AG09319 (cell line): ENCODE measurements at places on chromosomes 3 and 15.
A peak's percentile ranks its signal among the peaks of the same experiment; 100 is the strongest.

GRCh38 chr3:170801597-170801996, 68.4 kb downstream of the RPL22L1 start:
- no peak for DNase-seq

GRCh38 chr3:53166781-53167291, 5.8 kb downstream of the PRKCD start:
- peak; percentile 27 for DNase-seq

GRCh38 chr3:115792206-115792955, 169.1 kb downstream of the GAP43 start:
- DNase-seq, result no peak

GRCh38 chr15:39558421-39558820, 22.5 kb upstream of the THBS1 start:
- DNase-seq, result no peak

DNA sequence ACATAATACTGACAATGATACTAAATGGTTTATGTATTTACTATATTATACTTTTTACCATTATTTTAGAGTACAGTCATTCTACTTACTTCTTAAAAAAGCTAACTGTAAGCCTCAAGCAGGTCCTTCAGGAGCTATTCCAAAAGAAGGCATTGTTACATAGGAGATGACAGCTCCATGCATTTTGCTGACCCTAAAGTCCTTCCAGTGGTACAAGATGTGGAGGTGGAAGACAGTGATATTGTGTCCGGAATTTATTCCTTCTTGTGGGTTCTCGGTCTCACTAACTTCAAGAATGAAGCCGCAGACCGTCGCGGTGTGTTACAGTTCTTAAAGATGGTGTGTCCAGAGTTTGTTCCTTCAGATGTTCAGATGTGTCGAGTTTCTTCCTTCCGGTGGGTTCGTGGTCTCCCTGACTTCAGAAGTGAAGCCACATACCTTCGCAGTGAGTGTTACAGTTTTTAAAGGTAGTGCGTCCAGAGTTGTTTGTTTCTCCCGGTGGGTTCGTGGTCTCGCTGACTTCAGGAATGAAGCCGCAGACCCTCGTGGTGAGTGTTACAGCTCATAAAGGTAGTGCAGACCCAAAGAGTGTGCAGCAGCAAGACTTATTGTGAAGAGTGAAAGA, 20.9 kb downstream of the AVEN start:
- DNase-seq, result no peak

DNA sequence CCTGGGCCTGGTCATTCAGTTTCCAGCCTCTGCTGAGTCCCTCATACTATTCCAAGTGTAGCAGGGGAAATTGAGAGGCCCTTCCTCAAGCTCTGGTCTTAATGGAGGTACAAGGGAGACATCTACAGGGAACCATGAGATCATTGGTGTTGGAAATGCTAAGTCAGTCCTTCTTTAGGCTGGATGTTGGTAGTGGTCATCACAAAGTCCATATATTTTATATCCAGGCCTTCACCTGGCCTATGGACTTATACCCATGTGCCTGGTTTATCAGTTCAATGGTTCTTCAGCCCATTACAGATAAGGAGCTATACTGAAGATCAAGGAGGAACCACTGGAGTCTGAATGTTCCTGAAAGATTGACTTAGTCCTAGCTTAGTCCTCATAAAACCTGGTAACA, 135.0 kb downstream of the STAG1 start:
- DNase-seq, result no peak

- DNase-seq, result peak; percentile 62
These were observed 33.3 kb upstream of the MRPS22 start for GRCh38 chr3:139310474-139310933.

GRCh38 chr3:30600572-30600971, 5.8 kb upstream of the TGFBR2 start:
- no peak for DNase-seq

GRCh38 chr3:143329567-143330211, 210.1 kb downstream of the CHST2 start:
- no peak for DNase-seq

DNA sequence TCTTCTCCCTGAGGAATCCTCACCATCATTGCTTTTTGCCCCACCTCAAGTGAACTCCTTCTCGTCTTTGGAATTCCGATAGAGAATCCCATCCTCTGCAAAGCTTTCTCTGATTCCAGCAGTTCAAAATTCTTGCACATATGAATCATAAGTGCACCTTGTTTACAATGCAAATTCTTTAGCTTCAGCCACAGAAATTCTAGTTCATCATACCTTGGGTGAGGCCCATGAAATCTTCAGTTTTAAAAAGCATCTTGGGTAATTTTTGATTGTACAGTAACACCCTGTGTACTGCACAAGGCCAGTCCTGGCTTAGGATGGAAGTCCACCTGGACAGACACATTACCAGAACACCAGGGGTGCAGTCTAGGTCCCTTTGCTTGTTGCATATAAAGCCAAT, 30.8 kb downstream of the MDFIC2 start:
- no peak for DNase-seq

- no peak for DNase-seq
These were observed 26.3 kb downstream of the ARHGEF3 start for GRCh38 chr3:56775445-56775837.

- DNase-seq, result no peak
These were observed 59.1 kb upstream of the TLE3 start for GRCh38 chr15:70156671-70157271.

DNA sequence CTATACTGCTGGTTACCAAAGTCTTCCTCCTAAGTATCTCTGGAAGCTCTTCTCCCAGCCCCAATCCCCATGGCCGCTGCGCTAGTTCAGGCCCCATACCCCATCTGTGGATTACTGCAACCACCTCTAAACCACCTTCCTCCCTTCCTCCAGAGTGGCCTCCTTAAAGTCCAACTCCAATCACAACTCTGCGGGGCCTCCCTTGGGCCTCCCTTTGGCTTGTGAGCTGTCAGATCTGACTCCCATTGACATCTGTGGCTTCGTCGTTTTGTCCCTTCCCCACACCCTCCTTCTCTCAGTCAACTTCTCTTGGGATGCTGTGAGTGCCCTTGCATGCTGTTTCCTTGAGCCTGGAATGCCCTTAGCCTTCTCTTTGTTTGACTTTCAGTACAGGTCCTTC, 9.3 kb upstream of the HRH1 start:
- DNase-seq, result no peak

GRCh38 chr3:138881233-138881632, 46.5 kb upstream of the PIK3CB start:
- DNase-seq, result no peak

DNA sequence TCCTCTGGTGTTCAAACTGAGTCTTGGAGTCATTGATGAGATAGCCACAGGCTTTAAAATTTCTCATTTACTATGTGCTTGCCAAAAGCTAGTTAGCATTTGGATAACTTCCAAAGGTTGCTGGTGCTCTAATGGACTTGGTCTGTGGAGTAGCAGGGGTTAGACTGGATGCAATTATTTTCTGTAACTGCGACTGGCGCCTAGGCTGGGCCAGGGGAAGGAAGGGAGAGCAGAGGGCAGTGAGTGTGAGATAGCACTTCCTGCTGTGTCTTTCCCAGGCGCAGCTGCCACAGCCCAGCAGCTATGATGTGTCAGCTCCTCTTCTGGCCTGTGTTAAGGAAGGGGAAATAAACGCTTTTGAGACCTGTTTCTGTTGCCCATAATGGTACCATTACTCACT, 98.6 kb downstream of the MYRIP start:
- DNase-seq, result no peak

DNA sequence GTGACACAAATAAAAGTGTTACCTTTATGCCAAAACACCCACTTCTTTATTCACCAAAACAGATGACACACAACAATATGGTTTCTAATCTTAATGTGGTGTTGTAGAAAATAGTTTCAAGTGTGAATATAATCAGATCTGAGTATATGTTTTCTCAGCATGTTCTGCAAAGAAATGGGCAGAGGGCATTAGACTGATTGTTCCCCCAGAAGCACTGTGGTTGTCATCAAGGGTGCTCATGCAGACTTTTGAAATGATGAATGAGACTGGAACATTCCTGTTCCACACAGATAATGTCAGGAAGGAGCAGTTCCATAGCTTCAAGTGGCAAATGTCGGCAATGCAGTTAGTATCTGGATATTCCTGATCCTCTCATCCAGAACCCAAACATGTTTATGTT, 37.5 kb downstream of the GPR176 start:
- no peak for DNase-seq

DNA sequence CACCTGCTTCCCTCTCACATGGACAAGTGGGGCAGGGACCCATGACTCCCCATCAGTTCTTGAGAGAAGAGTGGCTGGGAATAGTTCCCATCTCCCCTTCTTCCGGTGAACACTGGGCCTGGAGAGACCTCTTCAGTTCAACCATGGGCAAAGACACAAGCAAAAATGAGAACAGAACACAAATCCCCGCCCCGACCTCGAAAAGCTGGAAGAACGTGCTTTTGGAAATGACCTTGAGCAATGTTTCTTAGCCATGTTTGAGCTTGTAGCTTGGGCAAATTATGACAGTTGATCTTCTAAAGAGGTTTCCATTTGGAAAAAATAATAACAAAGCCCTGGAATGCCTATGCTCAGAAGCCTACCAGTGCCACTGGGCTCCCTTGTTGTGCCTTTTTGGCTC, 59.0 kb downstream of the FAM174B start:
- DNase-seq, result no peak

GRCh38 chr3:189771842-189772450, 140.8 kb downstream of the TP63 start:
- DNase-seq, result no peak

DNA sequence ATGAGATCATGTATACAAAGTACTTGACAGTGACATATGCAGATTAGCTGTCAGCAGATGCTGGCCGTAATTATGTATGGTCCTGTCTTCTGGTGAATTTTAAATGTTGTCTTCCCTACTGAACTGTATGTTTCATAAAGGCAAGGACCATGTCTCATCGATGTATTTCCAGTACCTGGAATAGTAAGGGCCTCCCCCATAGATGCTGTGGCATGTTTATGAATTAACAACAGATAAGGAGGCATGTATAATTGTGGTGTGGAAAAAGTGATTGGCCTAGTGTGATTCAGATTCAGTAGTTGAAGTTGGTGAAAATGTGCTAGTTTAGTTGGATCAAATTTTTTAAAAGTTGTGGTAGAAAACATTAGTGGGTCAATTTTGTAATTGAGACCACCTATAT, 202.7 kb upstream of the SLC2A2 start:
- no peak for DNase-seq

- no peak for DNase-seq
These were observed 7.5 kb upstream of the UBL7 start for GRCh38 chr15:74468341-74469032.

GRCh38 chr3:187017511-187018230, 87.3 kb downstream of the ST6GAL1 start:
- DNase-seq, result no peak

- no peak for DNase-seq
These were observed 124.8 kb upstream of the GOLIM4 start for GRCh38 chr3:168220556-168220955.

GRCh38 chr3:148727231-148727630, 29.5 kb downstream of the AGTR1 start:
- no peak for DNase-seq

GRCh38 chr3:48077815-48078214, 61.6 kb upstream of the MAP4 start:
- no peak for DNase-seq

DNA sequence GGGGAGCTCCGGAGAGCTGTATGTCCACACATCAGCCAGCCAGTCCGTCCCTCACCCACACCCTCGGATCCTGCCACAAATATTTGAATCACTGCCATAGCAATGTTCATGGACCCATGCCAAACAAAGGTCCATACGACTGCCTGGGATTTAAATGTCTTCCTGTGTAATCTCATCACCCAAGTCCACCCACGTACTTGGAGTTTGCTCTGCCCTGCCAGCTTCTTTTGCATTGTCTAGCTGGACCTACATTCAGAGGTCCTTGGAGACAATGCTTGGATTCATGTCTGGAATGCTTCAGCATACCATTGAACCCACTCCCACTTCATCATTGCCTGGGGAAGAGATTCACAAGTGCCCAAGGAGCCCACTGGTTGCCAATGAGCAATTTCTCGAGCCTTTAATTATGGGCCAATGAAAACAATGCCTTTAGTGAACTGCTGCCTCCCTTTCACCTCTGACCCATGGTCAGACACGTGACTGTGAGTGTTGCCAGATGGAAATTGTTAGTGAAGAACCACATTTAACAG, 90.4 kb upstream of the PHLDB2 start:
- DNase-seq, result peak; percentile 77

DNA sequence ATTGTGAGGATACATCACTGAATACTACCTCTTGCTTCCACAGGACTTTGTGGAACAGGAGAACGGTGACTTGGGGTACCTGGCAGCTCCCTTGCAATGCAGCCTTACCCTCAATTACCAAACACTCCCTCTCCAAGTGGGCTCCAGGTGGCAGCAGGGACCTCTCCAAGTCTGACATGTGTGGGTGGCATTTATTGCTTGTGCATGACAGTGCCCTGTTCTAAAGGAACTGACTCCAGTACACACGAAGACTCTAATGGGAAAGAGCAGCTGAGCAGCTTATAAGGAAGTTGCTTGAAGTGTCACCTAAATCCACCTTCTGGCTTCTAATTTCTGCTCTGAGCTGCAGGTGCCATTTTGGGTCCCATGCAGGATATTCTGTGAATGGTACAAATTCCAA, 174.1 kb upstream of the SLCO3A1 start:
- DNase-seq, result no peak

DNA sequence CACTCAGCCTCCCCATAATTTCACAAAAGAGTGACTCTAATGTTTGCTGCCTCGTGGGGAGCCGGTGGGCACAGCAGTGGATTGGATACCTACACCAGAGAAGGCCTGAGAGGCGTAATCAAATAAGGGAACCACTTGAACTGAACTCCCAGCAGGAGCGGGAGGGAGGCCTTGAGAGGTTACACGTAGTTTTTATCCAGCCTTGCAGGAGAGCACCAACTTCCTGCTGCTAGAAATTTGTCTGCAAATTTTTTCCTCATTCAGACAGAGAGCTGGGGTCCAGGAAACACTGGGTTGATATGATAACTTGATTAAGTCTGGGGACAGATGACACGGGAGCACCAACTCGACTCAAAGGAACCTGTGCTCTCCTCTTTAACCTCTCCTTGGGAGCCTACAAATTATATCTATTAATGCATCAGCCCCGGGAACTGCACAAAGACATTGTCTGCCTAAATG, 69.8 kb downstream of the HES1 start:
- DNase-seq, result no peak

- peak; percentile 44 for DNase-seq
These were observed 28.5 kb upstream of the KCTD6 start for GRCh38 chr3:58463181-58463941.

DNA sequence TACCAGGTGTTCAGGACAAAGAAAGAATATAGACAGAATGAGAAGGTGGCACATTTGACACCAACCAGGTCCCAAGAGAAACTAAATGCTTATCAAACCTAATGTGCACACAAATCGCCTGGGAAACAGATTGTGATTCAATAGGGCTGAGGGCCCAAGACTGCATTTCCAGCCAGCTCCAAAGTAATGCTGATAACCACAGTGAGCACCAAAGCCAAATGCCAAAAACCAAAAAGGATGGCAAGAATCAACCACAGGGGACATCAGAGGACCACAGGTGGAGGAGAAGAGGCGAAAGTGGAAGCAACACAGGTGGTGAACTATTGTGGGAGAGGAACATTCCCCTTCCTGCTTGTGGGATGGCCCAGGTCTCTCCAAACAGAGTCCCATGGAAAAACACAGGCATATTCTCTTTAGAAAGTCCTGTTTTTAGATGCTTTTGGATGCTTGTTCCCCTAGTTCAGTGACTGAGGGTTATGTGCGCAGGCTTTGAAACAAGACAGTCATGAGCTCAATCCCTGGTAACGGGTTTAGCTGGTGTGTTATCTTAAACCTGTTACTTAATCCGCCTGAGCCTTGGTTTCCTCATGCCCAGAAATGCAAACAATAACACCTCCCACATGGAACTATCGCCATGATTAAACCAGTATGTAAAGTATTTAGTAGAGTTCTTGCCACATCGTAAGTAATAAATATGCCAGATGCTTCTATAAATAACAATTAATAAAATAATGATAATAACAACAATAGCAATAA, 241.7 kb downstream of the ATP8B4 start:
- no peak for DNase-seq
